GM12864 (cell line): ENCODE measurements at places on chromosomes 6 and 20.

- DNase-seq: no peak
Measured at GRCh38 chr20:35111141-35111888, 18.7 kb upstream of the TRPC4AP start.

GRCh38 chr20:63950701-63951397 lies 5.4 kb downstream of the UCKL1 start:
- DNase-seq: no peak

GRCh38 chr6:127854009-127854408 lies 46.8 kb downstream of the THEMIS start:
- DNase-seq: no peak

DNA sequence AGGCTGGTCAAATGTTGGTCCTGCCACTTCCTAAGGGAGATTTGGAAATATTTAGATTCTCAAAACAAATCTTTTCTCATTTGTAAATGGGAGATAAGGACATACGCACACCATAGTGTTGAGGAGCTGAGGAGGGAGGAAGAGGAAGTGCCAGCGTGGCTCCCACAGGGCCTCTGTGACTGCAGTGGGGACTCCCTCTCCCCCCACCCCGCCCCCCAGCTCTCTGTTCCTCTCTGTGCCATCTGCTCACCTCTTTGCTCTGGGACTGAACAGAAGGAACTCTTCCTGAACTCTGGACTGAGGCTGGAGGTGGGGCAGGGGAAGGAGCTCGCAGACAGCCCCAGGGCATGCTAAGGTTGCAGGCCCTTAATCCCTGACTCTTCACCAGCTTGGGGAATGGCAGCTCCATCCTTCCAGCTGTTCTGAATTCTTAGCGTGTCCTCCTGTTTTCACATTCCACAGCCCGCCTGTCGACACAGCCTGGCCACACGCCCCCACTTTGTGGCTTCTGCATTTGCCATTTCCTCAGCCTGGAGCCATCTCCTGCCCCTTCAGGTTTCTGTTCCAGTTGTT lies 11.4 kb downstream of the DDX27 start:
- DNase-seq: no peak

DNA sequence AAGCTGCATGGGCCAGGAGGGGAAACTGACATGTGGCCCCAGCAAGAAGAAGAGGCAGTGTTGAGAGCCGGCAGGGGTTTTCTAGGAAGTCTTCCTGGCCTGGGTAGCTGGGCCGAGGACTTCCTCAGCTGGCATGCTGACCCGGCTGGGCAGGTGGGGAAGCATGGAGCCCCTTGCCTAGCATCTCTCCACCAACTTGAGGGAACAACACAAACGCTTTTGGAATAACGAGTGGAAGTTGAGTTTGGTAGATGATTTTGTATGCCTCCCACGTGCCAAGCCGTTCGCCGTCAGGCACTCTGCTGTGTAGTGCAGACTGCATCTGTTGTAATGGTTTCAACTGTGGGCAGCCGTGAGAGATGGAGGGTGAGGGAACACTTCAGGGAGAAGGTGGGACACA lies 7.3 kb downstream of the TMEM181 start:
- DNase-seq: no peak

DNA sequence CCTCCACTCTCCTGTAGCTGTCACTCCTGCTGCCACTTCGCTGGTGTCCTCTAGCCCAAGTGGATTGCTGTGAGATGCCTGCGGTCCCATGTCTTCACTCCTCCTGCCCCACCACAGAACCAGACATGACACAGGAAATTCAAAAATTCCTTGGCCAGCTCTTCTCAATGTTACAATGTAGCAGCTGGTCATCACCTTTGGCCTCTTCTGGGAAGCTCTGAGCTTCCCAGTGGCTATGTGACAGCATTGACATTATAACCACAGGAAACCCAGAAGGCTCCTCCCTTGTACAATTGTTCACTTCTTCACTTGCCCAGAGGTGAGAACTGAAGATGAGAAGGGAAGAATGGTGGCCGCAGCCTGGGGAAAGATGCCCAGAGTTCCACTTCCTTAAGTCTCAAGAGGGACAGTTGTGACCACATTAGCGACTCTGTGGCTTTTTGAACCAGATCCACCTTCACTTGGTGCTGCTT lies 76.1 kb upstream of the NAA20 start:
- DNase-seq: no peak

GRCh38 chr20:46558511-46558959 lies 8.1 kb upstream of the OCSTAMP start:
- DNase-seq: no peak

- DNase-seq: no peak
Measured at GRCh38 chr6:42326248-42326647, 108.6 kb upstream of the MRPS10 start.
